ENCODE measurements at places on chromosomes 2 and 18.

GRCh38 chr2:37885329-37885993 is 39.6 kb upstream of the RMDN2 start:
- no peaks in the 10 kb centered on the region for H3K4me1 ChIP-seq
- no peak for DNase-seq
- H3K27ac ChIP-seq, result no peak overlapping the region
- H3K36me3 ChIP-seq, result no peaks in the 10 kb centered on the region
- H3K27me3 ChIP-seq, result no peaks in the 10 kb centered on the region

GRCh38 chr2:95346738-95347671 is 49.9 kb downstream of the KCNIP3 start:
- H3K27ac ChIP-seq, result peak overlapping the region; percentile 48
- no peaks in the 10 kb centered on the region for H3K36me3 ChIP-seq
- H3K4me3 ChIP-seq, result peak overlapping the region; percentile 62
- peaks cover 31% of the 10 kb centered on the region for H3K4me1 ChIP-seq

DNA sequence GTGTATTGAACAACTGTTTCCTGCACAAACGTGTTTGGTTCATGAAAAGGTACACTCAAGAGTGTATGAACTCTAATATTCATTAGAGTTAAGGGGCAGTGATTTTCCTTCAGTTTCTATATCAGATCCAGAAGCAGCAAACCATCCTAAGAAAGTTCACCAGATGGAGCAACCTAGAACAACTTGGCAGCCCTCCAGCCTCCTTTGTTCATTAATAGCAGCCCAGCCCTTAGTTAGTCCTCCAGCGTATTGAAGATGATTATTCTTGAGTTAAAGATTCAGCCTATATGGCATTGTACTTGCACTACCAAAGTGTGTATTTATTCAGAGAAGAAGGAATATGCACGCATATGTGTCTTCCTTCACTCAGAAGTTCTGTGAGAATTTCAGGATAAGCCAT is 365.5 kb downstream of the SETBP1 start:
- peaks cover 10% of the 10 kb centered on the region for H3K4me1 ChIP-seq
- H3K27me3 ChIP-seq, result no peaks in the 10 kb centered on the region
- no peak overlapping the region for H3K4me3 ChIP-seq
- no peaks in the 10 kb centered on the region for H3K36me3 ChIP-seq

GRCh38 chr18:12882453-12883371 is 1.3 kb downstream of the PTPN2 start:
- no peaks in the 10 kb centered on the region for H3K27me3 ChIP-seq
- H3K4me3 ChIP-seq, result peak overlapping the region; percentile 83
- H3K4me1 ChIP-seq, result peaks cover 37% of the 10 kb centered on the region
- DNase-seq, result no peak
- no peaks in the 10 kb centered on the region for H3K36me3 ChIP-seq
- H3K27ac ChIP-seq, result peak overlapping the region; percentile 99

DNA sequence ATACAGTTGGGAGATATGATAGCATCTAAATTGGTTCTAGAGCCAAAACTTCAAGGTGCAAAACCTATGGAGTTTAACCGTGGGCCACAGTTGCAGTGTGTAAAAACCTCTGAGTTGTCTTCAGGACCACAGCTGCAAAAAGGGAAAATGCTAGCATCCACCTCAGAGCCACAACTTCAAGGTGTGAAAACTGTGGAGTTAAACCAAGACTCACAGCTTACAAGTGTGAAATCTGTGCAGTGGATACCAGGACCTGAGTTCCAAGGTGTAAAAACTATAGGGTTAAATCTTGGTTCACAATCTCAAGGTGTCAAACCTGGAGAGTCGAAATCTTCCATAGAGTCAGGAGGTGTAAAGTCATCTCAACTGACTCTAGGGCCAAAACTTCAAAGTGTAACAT is 10.4 kb upstream of the ZNF512 start:
- no peaks in the 10 kb centered on the region for H3K4me1 ChIP-seq
- DNase-seq, result no peak
- H3K27me3 ChIP-seq, result no peaks in the 10 kb centered on the region
- H3K27ac ChIP-seq, result no peak overlapping the region
- no peaks in the 10 kb centered on the region for H3K36me3 ChIP-seq
- no peak overlapping the region for H3K4me3 ChIP-seq

DNA sequence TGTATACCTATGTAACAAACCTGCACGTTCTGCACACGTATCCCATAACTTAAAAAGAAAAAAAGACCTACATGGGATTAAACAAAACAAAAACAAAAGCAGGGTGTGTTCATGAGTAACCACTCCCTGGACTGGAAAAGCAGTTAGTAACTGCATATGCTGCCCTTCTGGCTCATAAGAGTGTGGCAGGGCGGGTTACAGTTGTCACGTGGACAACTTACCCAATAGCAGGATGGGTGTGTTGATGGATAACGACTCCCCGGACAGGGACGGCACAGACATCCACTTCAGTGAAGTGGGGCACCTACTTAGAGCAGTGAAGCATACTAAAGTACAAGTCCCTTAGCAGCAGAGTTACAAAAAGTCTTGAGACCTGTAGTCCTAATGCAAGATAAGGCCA is 136.7 kb downstream of the CCBE1 start:
- no peak overlapping the region for H3K27ac ChIP-seq
- H3K36me3 ChIP-seq, result no peaks in the 10 kb centered on the region
- no peak for DNase-seq
- H3K4me1 ChIP-seq, result peaks cover 14% of the 10 kb centered on the region
- no peak overlapping the region for H3K4me3 ChIP-seq

- no peaks in the 10 kb centered on the region for H3K27me3 ChIP-seq
- DNase-seq, result no peak
- peaks cover 4% of the 10 kb centered on the region for H3K36me3 ChIP-seq
- H3K4me3 ChIP-seq, result no peak overlapping the region
- H3K4me1 ChIP-seq, result peaks cover 7% of the 10 kb centered on the region
- H3K27ac ChIP-seq, result no peak overlapping the region
Observed at GRCh38 chr18:47883771-47884413, 46.6 kb downstream of the SMAD2 start.

DNA sequence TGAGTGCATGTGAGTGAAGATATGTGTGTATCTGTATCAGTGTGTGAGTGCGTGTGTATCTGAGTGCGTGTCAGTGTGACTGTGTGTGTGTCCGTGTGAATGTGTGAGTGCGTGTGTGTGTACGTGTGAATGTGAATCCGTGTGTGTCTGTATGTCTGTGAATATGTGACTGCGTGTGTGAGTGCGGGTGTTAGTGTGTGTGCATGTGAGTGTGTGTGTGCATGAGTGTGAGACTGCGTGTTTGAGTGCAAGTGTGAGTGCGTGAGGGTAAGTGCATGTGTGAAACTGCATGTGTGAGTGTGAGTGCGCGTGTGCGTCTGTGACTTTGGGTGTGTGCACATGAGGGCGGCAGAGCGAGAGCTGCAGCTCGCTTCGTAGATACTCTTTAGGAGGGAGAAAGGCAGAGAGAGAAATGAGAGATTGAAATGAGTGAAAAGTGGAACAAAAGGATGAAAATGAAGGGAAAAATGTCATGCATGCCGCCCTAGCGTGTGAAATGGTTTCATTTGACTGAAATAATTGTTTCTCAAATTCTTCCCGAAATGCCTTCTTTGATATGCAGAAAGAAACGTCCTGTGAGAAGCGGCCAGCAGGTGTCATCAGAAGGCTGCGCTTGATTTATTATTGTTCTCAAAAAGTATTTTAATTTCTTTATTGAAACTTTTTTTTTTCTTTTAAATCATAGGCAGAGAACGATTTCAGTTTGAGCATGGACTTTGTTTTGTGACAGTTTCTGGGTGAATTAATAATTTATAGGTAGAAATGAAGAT is 25.6 kb downstream of the ZNF407 start:
- H3K4me1 ChIP-seq, result no peaks in the 10 kb centered on the region
- no peak for DNase-seq
- no peak overlapping the region for H3K27ac ChIP-seq

DNA sequence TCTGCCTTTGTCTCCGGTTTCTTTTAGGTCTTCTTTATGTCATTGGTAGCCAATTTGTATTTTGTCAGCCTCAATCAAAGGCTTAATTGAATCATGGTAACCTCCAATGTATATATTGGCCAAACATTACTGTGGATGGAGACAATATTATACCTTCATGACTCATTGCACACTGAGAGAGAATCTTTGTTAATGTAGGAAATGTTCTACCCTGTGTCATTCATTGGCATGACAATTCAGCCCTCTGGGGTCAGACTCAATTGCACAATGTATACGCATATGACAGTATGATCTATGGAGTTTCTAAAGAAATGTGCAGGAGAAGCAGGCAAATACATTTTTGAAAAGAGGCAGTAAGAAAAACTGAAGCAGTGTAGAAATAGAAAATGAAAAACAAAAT is 162.6 kb downstream of the PDE11A start:
- no peaks in the 10 kb centered on the region for H3K36me3 ChIP-seq
- H3K27ac ChIP-seq, result no peak overlapping the region
- H3K4me1 ChIP-seq, result no peaks in the 10 kb centered on the region
- no peaks in the 10 kb centered on the region for H3K27me3 ChIP-seq
- no peak for DNase-seq

DNA sequence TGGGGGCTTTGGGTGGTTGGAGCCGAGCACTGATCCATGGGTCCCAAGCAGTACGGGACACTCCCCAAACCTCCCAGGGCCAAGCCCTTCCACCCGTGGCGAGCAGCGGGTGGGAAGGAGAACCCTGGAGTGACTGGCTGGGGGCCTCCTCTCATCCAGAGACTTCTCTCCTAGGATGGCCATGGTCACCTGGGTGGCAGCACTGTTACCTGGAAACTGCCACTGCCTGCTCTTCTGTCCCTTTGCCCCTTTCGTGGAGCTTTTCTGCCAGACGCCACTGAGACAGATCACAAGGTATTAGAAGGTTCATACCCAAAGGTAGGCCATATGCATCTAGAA is 26.9 kb downstream of the CENPO start:
- DNase-seq, result no peak
- no peak overlapping the region for H3K4me3 ChIP-seq
- no peaks in the 10 kb centered on the region for H3K27me3 ChIP-seq
- H3K36me3 ChIP-seq, result peaks cover 35% of the 10 kb centered on the region
- no peaks in the 10 kb centered on the region for H3K4me1 ChIP-seq

DNA sequence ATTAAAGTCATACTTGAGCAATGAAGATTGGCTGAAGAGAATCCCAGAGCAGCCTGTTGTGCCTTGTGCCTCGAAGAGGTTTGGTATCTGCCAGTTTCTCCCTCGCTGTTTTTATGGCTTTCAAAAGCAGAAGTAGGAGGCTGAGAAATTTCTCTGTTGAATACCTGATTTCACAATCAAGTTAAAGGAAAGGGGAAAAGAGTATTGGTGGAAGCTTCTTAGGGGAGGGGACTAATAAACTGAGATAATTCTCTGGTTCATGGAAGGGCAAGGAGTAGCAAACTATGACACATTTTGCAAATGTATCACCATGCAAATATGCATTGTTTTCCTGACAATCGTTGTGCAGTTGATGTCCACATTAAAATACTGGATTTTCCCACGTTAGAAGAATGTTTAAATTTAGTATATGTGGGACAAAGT is at the start of gene IL1B:
TSS of gene IL1B (minus strand) at position 85 of the 423 bp plus-strand sequence. CDS start 550 bp downstream, outside the sequence.
- H3K4me3 ChIP-seq, result no peak within 1 kb of the TSS
- no peaks in the 10 kb centered on the region for H3K4me1 ChIP-seq
- H3K27me3 ChIP-seq, result no peaks in the 10 kb centered on the region
- DNase-seq, result no peak
- H3K27ac ChIP-seq, result no peak within 1 kb of the TSS
